OCI-M1 (cell line): ENCODE measurements at places on chromosomes 2 and 18.

DNA sequence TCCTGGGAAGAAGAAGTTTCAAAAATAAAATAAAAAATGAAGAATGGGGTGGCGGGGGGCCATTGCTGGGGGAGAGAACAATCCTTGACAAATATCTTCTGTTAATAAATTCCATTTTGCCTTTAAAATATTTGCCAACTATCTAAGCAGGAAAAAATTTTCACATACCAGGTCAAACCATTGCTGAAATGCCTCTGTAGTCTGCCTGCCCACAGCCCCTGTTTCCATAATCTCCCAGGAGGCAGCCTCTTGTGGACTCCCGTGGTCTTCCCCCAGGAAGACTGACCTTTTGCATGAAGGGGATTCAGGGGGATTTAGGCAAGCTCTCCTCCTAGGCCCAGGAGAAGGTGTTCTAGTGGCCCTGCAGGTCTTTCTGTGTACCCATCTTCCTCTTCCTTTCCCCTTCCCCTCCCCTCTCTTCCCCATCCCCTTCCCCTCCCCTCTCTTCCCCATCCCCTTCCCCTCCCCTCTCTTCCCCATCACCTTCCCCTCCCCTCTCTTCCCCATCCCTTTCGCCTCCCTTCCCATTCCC is 61.0 kb downstream of the RPL37A start:
- DNase-seq, result no peak

DNA sequence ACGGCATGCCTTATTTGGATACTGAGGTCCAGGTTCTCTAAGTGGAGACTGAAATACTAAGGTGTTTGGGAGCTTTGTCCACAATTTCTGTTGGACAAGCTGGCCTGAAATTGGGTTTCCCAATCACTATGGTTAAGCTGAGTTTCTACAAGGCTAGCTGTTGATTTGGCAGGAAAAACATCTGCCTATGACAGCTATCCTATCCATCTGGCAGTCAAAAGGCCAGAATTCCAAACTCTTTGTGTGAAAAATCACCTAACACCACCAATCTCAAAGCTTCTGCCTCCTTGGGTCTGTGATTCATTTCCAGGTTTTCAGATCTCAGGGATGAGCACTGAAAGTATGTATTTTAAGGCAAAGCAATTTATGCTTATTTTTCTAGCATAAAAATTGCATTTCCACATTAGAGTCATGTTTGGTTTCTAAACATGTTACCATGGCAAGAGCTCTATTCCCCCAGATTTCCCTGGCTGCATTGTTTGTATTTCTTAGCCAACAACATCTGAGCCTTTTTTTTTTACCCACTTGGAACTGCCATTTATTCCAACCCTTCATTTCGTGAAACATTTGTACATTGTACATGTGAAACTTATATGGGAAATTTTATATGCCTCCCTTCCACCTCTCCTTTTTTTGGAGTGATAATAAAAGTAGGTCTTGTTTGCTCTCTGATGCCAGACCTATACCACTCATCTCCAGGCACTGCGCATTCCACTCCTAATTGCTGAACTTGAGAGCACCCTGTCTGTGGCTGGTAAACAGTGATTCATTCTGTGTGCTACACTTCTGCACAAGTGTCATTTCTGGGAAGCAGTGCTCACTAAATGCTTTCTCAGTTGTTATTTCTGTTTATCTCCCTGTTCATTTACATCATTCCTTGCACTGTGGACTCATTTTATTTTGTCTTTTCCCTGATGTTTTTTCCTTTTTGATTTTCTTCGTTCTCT is 15.9 kb upstream of the CCDC85A start:
- no peak for DNase-seq

- DNase-seq, result no peak
Measured at GRCh38 chr2:174612970-174613369, 15.4 kb upstream of the WIPF1 start.

GRCh38 chr2:21424375-21424774 is 300.6 kb downstream of the TDRD15 start:
- DNase-seq, result no peak

DNA sequence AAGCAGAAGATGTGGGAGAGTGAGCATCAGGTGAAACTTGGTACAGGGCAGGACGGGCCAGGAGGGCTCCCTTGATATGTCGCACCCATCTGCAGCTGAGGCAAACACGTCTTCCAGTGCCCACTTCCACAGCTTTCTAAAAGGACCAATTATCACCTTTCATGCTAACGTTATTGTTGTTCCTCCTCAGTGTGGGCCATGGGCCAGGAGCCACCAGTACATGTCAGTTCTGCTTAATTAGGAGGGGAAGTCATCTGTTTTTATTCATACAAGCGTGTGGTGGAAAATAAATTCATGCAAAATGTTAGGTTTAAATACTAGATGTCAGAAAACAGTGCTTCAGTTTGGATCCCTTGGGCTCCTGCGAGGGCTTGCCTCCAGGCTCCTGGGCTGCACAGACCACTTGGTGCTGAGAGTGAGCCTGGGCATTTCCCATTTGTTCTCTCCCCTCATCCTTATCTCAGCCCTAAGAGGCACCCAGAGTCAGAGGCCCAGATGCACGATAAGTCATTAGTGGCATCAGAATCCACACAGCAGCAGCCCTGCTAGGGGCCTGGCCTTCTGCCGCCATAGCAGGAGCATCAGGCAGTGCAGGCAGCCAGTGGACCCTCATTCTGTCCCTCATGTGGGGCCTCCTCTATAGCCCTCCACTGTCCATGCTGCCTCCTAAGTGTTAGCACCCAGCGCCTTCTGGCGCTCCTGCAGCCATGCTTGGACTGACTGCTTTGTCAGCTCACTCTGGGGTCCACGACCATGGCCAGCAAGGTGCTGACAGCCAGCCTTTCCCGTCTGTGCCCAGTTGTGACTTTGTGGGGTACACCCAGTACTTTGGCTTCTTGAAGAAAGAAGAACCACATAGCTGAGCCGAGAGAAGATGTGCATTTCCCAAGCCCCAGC is 539.8 kb upstream of the RAB6C start:
- no peak for DNase-seq

DNA sequence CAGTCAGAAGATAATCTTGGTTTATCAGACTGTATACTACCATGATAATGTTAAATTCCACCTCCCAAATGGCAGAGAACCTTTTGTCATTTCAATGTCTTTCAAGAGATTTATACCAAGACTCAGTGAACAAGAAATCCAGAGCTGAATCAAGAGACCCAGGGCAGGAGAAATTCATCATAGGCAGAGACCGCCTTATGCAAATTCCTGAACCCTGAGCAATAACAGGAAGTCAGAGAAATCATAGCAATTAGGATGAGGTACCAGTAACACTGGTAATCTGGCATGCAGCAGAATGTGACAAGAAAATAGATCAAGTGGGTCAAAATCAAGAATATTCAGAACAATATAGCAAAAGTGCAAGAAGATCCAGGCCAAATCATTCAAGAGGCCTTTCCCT is 412.4 kb upstream of the LRATD1 start:
- DNase-seq, result no peak

DNA sequence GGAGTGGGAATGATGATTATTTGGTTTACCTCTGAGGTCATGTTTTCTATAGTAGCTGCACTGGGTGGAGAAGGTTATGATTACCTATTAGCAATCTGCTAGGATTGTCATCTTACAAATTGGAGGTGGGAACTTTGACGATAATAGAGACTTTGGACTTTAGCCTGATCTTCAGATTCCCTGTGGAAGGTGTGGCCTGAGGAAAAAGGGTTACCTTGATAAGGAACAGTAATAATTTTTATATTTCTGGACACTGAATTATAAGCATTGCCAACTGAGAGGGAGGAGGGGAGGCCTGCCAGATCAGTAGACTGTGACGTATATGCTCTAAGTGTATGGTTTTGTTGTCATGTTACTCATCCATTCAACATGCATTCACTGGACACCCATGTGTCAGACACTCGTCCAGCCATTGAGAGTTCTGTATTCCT is 183.4 kb upstream of the FOSL2 start:
- no peak for DNase-seq

- no peak for DNase-seq
Measured at GRCh38 chr2:231348173-231348572, 47.3 kb upstream of the B3GNT7 start.

DNA sequence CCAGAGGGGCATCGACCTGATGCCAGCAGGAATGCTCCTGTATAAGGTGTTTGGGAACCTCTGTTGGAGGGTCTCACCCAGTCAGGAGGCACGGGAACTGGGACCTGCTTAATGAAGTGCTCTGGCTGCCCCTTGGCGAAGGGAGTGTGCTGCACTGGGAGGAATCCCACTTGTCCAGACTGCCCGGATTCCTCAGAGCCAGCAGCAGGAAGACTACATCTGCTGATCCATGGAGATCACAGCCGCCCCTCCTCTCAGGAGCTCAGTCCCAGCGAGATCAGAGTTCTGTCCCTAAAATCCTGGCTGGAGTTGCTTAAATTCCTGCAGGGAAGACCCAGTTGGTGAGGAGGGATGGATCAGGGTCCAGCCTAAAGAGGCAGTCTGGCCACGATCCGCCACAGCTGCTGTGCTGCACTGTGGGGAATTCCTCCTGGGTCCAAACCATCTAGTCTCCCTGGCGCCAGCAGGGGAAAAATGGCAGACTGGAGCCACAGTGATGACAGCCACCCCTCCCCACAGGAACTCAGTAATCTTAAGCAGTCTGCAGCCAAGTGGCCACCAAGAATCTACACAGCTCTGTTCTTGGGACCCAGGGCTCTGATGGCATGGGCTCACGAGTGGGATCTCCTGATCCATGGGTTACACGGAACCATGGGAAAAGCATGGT is 76.5 kb upstream of the NRP2 start:
- no peak for DNase-seq

DNA sequence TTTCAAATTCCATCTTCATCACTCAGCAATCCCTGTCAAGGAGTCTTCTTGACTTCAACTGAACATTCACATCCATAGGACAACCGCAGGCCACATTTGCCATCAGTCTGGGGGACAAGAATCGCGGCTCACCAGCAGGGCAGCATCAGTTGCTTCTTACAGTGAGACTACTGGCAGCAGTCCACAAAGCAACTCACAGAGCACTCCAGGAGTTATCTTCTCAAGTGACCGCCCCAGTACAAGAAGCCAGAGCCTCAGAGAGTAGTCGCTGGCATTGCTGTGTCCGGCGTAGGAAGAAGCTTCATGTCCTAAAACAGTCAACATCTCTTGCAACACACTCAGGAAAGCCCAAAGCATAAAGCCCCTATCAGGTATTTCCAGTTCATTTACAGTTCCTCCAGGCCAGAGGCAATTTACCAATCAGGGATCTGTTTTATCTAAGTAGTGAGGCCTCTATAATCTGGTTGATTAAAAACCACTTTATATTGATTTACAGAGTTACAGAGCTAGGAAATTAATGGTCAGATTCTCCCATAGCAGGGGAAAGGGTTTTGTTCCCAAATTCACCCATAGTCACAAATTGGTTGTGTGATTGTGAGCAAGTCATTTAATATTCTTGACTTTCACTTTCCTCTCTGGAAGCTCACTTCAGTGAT is 177.3 kb downstream of the NBAS start:
- DNase-seq, result no peak

DNA sequence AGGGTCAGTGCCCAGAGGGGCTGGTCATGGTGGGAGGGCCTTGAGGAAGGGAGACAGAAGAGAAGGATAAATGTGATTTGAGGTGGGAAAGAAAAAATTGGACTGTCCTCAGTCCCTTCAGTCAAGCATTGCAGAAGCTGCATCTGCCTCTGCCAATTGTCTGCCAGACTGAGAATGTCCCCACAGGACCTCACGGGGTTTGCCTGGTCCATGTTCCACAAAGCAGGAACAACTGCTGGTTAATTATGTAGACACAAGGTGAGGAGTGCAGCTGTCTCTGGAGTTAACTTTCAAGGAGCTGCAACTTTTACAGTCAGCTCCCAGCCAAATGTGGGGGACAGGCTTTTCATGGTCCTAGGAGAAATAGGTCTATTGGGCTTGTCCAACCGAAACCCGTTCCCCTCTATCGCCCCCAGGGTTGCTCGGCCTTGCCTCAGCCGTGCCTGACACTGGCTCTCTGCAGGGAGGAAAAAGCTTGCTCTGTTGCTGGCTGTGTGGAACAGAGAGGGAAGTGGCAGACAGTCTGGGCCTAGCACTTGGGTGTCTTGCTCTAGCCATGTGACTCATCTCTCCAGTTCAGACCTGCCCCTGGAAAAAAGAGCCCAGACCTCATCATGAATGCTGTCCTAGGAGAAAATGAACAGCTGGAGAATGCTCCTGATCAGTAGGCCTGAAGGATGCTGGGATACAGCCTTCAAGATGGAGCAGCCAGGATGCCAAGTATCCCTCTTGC is 31.1 kb upstream of the PAX8 start:
- DNase-seq, result no peak

DNA sequence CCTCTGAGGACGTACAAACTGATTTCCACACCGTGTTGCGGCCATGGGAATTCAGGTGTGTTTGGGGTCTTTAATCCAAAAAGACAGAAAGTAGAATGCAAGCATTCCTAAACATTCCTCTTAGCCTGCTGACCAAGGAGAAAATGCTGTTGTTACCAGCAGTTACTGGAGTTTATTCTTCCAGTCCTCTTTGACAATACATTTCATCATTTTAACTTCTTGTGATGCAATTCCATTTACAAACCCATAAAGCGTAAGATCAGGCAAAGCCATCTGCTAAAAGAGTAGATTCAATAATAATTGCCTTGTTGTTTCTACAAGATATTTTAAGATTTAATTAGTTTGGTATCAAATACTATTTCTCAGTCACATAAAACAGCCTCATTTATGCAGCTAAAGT is 32.7 kb downstream of the SPIRE1 start:
- DNase-seq, result peak; percentile 18

GRCh38 chr18:22340331-22340730 is 77.4 kb downstream of the CTAGE1 start:
- no peak for DNase-seq

GRCh38 chr18:22318745-22319407 is 98.8 kb downstream of the CTAGE1 start:
- DNase-seq, result peak; percentile 55

DNA sequence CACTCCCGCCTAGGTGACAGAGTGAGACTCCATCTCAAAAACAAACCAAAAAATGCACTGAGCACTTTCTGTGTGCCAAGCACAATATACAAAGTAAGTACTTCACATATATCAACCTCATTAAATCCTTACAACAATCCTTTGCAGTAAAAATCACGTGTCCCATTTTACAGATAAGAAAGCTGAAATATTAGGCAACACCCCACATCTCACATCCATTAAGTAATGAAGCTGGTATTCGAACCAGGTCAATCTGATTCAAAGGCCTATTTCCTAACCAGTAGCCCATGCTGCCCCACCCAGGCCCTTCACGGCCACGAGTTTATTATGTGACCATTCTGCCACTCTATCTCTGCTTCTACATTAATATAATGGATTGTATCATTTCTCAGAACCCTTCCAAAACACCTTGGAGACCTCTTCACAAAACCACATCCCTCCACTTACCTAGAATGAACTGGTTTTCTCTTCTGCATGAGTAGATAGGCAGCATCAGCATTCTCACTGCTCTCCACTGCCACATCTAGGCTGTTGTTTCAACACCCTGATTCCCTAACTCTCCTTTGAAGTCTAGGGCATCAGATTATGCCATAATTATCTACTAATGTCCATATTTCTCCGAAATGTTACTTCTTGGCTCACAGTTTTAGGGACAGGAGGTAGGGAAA is 3.1 kb upstream of the EXOC6B start:
- no peak for DNase-seq

DNA sequence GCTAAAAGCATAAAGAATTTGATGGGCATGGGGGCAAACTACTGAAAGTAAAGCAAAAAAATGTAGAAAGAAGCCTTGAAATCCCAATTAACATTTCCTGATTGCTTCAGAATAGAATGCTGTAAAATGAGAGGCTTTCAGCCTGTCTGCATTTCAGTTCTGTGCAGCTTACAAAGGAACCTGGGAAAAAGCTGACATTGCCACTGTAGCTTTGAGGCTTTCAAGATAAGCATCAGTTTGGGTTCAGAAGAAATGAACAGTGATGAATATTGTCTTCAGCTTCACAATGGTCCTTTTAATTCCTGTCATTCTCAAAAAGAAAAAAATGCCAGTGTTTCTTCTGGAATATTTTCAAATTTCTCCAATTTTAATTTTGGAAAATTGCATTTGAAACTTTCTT is 242.7 kb downstream of the LRRTM1 start:
- no peak for DNase-seq
